Right atrium auricular region (tissue), 2 donors: ENCODE measurements at places on chromosomes 13 and 19.

DNA sequence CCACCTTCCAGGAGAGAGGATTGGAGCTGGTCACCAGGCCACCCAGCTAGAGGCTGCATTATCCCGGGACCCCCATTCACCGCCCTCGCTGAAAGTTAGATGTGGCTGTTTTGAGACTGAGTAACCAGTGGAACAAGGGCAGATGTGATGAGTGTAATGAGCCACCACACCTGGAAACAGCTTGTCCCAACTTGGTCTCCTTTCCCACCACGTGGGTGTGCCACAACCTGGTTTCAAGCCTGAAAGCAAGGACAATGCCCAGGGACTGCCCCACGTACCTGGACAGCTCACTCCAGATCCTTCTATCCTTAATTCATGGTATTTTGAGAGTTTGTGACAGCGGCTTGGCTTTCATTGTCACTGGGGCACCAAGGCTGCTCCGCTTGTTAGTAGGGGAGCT, 7.0 kb downstream of the LGI4 start:
- DNase-seq, result no peak

DNA sequence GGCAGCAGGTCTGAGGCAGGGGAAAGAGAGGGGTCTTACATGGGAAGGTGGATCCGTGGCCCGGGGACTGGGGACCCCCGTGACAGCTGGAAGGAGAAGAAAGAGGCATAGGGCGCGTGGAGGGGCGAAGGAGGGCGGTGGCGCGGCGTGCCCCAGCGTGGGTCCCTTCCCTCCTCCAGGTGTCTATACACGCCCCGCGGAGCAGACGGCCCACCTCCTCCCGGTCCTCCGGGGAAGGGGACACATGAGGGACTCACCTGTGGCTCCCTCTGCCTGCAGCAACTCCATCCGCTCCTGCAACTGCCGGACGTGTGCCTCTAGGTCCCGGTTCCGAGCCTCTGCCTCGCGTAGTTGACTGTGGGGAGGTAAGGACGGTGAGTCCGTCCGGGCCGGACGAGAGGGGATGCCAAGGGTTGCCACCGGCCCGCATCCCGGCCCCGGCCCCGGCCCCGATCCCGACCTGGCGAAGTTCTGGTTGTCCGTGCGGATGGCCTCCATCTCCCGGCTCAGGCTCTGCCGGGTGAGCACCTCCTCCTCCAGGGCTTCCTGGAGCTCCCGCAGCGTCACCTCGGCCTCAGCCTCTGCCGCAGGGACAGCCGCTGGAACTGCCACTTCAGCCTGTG, 2.4 kb upstream of the SIX5 start:
- DNase-seq, result no peak

- DNase-seq, result no peak
Measured at GRCh38 chr13:109628251-109628699, 158.1 kb downstream of the IRS2 start.

GRCh38 chr13:70189981-70190380, 81.7 kb upstream of the KLHL1 start:
- no peak for DNase-seq

DNA sequence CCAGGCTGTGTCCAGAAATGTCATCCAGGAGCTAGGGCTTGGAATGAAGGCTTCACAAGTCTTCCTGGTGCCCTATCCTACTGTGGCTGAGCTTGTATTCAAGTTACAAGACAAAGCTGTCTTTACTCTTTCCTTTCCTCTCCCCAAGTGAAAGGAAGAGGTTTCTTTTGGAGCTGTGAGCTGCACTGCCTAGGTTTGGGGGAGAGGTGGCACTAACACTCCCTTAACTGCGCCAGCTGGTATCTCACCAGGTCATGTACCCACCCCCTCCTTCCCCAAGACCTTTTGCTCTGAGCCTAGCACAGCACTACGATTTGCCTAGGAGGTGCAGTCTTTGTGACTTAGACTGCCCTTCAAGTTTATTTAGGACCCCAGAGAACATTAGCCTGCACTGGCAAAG, 2053.6 kb upstream of the PRR20A start:
- DNase-seq, result no peak

DNA sequence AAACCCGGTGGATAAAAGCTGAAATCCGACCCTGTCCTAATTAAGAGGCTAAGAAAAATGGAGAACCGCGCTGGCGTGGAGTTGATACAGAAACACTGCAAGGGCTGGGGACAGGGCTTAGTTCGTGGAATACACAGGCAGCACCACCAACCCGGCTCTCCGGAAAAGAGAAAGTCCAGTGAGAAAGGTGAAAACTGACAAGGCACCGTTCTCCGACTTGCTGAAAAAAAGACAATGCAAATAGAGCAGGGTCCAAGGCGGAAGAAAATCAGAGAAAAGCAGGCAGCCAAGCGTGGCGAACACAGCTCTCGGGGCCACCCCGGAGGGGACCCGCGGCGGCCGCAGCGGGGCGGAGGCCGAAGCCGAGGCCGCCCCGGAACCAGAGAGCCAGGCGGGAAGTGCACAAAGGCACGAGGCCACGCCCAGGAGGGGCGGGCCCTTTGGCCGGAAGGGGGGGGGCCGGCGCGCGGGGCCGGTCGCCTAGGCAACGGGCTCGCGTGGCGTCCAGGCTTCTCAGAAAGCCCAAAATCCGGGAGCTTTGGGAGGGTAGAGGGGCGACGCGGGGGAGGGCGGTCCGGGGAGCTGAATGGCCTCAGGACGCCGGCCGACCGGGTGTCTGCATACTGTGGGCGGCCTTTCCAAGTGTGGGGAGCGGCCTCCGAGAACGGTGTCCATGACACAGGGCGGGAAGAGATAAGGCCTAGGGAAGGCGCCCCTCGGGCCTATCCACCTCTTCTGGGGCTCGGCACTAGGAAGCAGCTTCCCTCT, 1.2 kb upstream of the ING1 start:
- DNase-seq, result peak; percentile 89

DNA sequence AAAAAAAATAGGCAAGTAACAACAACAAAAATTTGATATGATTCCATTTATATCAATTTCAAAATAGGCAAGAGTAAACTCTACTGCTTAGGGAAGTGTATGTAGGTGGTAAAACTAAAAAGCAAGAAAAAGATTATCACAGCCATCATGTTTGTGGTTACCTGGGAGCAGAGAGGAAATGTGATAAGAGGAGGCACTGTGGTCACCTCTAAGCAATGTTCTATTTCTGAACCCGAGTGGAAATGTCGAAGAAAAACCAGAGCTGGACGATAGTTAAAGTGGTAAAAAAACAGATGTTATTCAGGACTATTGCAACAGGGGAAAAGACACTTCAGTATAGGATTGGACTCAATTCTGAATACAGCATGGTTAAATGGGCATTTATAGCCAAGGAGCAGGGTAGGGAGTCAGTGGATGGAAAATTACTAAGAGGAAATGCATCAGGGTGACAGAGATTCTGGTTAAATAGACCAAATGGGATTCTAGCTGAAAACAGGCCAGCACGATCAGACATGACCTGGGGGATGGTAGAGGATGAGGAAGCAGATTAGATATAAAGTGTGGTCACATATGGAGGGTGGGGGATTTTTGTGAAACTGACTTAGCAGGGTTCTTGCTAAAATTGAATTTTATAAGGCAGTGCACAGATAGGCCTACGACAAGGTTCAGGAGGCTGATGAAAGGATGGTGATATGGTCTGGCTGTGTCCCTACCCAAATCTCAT, 6.0 kb upstream of the TEX30 start:
- no peak for DNase-seq

DNA sequence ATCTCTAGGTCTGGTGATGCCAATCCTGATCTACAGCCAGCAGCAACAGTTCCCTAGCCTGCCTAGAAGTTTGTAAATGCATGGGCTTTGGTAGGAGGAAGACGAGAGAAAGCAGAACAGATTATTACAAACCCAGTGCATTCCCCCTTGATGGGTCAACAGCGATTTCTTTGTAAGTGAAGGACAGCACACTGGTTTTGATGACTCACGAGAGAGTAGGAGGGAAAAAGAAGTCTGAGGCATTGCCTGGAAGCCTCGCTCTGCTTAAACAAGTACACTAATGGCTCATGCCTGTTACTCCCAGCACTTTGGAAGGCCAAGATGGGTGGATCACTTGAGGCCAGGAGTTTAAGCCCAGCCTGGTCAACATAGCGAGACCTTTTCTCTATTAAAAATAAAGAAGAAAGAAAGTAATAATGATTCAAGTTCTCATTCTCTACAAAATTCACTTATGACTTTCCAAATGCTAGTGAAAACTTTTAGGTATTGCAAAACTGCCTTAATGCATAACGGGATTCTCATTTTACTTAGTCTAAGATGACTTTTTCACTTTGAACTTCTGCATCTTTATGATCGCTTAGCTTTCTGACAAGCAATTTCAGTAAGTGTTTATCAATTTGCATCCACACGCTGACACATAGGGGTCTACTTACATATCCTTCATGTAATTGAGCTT, 47.7 kb upstream of the USPL1 start:
- peak; percentile 76 for DNase-seq

DNA sequence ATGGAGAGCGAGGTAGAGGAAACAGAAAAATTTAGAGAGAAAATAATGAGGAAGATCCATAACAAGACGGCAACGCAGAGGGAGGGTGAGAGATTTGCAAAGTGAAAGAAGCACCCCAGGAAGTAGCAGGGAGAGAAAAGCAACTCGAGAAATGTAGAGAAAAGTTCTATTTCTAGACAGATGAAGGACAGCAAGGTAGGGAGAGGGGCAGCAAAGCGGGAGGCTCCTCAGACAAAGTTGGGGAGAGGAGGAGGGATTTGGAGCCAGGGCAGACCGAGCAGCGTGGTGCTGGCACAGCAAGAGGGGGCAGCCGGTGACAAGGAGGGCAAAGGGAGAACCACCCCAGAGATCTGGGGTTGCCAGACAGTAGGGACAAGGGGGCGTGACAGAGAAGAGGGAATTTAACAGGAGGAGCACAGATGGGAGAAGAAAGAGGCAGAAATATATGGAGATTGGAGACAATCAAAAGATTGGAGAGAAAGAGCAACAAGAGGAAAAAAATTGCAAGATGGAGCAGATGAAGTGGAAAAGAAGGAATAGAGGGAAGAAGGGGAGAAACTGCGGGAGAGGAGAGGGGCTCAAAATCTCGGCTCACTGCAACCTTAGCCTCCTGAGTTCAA, 989 bp downstream of the ZNF766 start:
- no peak for DNase-seq

DNA sequence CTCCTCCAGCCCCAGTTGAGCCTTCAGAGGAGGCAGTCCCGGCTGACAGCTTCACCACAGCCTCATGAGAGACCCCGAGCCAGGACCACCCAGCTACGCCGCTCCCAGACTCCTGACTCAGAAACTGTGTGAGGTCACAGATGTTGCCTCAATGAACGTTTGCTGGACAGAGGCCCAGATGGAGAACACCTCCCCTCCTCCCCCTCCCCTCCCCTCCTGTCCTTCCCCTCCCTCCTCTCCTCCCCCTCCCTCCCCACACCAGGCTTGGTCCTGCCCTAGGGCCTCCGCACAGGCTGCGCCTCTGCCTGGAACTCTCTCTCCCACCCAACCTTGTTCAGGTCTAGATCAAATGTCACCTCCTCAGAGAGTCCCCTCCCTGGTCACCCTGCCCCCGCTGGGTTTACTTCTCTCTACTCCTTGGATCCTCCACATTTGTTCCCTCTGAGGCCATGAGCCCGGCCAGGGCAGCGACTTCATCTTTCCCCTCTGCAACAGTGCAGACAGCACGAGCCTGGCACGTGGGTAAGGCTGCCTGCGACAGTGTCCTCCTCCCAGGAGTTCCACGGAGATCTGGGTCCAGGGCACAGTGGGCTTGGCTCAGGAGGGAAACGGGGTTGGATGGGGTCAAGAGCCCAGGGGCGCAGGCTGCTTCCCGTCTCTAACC, 17.4 kb downstream of the PIP5K1C start:
- DNase-seq, result no peak

GRCh38 chr13:42905579-42905978, 86.5 kb downstream of the EPSTI1 start:
- DNase-seq, result no peak

DNA sequence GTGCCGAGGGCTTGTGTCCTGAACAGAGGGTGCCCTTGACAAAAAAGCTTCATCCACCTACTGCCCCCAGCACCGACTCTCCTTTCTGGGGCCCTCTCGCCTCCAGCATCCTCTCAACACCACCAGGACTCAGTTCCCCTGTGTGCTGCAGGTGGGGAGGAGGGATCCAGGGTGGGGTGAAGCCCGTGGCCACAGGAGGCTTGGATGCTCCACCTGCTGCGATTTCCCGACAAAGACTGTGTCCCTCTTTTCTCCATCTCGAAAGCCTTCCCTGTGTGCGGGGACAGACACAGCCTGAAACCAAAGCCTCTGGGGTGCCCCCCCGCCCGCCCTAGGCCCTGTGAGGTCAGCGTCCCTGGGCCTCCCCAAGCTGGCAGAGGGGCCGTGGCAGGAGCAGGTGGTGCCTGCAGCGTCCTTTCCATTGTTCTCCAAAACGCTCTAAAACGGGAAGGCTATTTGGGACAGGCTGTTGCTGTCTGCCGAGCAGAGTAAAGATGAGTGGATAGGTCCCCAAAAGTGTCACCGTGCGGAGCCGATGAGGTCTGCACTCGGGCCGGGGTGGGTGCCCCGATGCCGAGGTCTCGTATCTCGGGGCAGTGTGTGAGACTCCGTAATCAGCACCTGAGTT, 185.7 kb downstream of the PTPRS start:
- DNase-seq, result no peak

DNA sequence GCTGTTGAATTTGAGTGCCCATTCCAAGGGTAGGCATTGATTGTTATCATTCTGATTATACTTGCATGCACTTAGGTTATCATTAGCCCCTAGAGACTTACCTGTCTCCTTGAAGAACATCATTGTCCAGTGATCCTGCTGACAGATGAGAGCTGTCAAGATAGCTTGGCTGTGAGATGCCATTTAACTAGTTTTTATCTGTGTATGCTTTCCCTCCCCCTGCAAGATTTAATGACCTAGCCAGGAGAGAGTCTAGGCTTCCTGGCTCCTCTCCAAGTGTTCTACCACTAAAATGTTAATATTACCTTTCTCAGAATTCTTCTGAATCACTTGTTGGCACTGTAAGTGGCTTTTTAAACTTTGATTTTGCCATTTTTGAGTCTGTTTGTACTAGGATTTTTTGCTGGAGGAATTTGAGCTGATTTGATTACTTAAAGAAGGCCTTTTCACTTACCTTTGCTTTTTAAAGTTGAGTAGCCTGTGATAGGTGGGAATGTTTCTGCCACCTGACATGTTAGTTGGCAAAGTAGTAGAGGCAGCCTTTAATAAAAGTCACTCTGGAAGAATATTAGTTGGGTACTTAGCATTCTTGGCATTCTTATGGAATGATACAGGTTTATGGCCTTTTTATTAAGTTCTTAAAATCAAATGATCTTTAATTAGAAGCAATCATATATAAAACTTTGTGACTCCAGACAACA, 41.1 kb downstream of the ARHGAP35 start:
- no peak for DNase-seq

- no peak for DNase-seq
Measured at GRCh38 chr13:30934381-30934780, 1.9 kb downstream of the TEX26 start.

- DNase-seq, result no peak
Measured at GRCh38 chr13:41127701-41128100, 4.9 kb downstream of the KBTBD6 start.

GRCh38 chr19:38673030-38673429, 25.6 kb downstream of the ACTN4 start:
- no peak for DNase-seq

DNA sequence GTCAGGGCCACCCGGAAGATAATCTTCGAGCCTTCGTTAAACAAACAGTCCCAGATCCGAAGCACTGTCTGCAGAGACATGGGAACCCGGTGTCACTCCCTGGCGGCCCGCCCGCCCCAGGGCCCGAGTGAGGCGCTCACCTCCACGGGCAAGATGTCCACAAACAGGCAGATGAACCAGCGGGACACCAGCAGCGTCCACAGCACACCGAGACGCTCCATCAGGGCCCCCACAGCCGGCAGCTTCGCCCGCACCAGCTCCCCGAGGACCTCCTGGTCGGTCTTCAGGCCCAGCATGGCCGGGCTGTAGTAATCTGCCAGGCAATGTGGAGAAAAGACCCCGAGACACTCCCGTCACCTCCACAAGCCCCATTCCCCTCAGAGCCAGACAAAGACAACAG, 28.7 kb downstream of the LAMP1 start:
- DNase-seq, result no peak
